NCI-H1048 (cell line): ENCODE measurements at places on chromosomes 5 and 9.

GRCh38 chr9:112028242-112029221 lies 131.9 kb downstream of the UGCG start:
- DNase-seq: no peak

DNA sequence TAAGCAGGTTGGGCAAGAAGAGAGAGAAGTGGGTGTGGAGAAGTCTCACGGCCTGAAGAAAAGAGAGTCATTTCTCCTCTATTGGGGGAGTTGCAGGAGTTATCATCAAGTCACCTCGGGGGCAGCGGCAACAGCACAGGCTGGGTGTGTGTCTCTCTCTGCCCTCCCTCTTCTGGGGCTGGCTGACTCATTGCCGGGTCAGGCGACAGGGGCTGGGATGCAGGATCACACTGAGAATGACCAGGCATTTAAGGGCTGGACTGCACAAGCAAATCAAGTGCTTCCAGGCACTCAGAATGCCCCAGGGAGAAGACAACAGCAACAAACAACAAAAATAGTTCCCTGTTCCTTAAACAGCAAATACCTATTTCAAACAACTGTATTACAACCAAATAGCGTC lies 6.3 kb upstream of the EQTN start:
- DNase-seq: no peak

DNA sequence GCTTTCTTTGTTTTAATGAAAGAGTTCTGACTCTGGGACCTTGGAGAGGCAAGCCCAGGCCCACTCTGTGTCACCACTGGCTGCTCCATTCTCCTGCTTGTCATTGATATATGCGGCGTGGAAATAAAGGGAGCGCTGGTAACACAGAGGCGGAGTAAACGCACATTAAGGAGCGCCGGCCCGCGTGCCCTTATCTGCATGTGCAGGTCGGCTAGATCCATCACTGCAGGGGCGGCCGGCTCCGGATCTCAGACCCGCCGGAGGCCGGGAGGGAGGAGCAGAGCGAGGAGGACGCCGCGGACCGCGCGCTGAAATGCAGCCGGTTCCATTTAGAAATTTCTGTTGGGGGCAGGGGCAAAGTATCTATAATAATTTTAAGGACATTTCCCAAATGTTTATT lies 70.8 kb downstream of the MRPL36 start:
- DNase-seq: no peak

DNA sequence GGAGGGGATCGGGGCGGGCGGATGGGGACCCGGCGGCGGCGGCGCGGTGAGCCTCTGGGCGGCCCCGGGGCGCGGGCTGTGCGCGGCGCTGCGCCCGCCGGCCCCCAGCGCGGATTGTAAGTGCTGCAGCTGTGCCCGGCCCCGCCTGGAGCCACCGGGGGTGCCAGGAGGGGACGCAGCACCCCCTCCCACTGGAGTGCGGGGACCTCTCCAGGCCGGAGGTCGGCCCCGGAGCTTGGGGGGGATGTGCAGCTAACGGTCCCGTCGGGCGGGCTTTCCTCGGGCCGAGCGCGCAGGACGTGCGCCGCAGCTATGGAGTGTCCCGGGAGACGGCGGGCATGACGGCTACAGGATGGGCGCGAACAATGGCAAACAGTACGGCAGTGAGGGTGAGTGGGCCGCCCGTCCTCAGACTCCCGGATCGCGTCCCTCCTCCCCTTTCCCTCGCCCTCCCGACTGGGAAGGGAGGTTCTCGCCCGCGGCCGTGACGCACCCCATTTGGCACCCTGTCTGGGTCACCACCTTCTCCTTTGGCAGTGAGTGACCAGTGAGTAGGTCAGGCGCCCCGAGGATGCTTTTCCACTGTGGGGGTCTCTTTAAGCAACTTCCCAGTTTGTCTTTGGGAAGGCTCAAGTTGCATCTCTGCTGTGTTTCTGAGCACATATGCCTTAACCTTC lies 483 bp downstream of the FBXL7 start:
- DNase-seq: no peak

GRCh38 chr9:136543280-136543679 lies 2.6 kb downstream of the NOTCH1 start:
- no peak for DNase-seq

- DNase-seq: no peak
These were observed 17.7 kb upstream of the IL6ST start for GRCh38 chr5:56012281-56012963.

- DNase-seq: no peak
These were observed 110.3 kb downstream of the SLC12A2 start for GRCh38 chr5:128193665-128194390.

GRCh38 chr9:87657190-87657589 lies 68.7 kb upstream of the CTSL start:
- no peak for DNase-seq

GRCh38 chr5:103867857-103868598 lies 305.4 kb upstream of the NUDT12 start:
- DNase-seq: no peak

- no peak for DNase-seq
These were observed 92.3 kb downstream of the STRBP start for GRCh38 chr9:123175854-123176629.

DNA sequence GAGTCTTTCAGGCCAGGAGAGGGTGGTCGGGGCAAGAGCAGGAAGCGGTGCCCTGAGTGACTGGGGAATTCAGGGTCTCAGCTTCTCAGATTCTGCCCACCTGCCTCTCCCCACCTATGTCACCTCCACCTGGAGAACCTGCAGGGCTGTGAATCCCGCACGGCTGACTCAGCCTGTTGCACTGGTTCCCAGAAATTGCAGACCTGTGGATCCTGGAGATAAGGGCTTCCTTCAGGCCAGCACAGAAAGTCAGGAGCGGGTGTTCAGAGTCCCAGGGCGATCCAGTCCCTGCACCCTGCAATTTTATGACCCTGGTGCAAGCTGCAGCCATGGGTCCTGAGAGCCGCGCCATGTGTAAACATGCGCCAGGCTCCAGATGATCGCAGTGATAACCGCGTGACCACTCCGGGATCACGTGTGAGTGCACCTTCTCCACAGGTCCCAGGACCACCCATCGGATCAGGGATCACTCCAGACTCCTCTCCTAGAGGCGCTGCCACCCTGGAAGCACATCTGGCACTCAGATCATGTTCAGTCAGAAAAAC lies 17.8 kb downstream of the IRX4 start:
- DNase-seq: no peak

GRCh38 chr5:71934322-71934721 lies 173.0 kb upstream of the MAP1B start:
- DNase-seq: no peak

- DNase-seq: no peak
These were observed 488.0 kb upstream of the CYLC2 start for GRCh38 chr9:102507044-102507687.

DNA sequence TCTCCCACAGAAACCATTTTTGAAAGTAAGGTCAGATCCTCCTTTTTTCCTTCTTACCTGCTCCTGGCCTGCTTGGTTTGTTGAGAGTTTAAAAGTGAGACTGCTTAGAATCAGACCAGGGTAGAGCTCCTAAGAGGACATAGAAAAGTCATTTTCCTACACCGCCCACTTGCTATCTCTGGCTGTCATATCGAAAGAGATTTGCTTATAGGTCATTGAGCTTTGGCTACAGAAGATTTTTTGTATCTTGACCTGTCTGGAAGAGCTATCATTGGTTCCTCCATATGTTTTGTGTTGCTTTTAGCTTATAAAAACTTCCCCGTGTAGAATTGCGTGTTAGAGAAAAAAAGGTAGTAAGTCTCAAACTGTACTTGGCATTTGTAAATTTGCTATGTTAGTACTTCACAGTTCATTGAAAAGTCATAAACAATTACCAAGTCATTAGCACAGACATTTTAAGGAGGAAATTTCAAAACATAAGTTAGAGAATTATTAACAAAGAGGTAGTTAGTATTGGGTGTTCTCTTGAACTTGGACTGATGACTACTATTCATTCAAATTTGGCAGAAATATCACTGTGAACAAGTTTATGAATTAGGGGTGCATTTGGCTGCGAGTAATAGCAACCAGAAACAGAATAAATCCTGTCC lies 96.6 kb downstream of the MAN2A1 start:
- DNase-seq: no peak

- no peak for DNase-seq
These were observed 5.5 kb upstream of the NXNL2 start for GRCh38 chr9:88529496-88529895.

GRCh38 chr5:56350597-56351170 lies 117.6 kb upstream of the ANKRD55 start:
- DNase-seq: no peak

- no peak for DNase-seq
These were observed 390.3 kb upstream of the MEF2C start for GRCh38 chr5:89273289-89273688.

DNA sequence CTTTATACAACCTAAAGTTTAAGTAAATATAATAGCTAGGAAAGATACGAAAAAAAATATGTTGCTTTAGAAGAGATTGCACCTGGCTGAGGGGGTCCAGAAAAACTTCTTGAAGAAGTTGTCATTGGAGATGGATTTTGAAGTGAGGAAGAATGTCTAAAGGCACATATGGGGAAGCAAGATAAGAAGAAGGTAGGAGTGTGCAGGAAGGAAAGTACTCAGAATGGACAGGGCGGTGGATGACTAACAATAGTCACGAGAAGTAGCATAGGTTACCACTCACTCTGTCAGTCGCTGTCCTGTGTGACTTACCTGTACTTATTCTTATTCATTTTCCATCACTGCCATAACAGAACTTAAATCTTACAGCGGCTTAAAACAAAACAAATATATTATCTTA lies 251.6 kb downstream of the GRIA1 start:
- DNase-seq: no peak

DNA sequence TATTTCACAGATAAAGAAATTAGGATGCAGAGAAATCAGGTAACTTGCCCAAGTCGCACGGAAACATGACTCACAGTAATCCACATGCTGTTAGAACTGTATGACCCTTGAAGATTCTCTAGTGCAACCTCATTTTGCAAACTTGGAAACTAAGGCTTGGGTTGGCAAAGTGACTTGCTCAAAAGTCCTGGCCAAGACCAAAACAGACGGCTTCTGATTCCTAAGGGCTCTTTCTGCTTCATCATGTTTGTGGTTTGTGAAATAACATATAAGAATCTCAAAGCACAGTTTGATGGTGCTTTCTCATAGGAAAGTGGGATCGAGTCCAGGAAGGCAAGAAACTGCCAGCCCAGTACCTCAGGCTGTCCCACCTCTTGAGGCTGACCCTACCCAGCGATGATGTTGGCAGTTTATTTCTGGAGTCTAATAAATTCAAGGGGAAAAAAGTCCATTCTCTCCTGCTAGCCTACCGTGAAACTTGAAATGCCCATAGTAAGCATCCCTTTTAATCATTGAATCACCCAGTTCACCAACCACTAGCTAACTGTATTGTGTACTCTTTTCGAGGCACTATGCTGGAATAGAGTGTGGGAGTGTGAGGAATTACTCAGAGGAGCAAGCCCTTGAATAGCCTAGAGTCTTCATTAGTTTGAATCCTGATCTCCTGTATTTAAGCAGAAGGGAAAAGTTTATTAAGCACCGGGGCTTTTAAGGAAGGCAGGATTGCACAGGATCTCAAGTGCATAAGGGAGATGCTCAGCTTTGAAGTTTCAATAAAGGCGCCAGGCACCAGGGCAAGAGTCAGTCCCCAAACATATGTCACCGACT lies 14.1 kb downstream of the CAPSL start:
- no peak for DNase-seq

DNA sequence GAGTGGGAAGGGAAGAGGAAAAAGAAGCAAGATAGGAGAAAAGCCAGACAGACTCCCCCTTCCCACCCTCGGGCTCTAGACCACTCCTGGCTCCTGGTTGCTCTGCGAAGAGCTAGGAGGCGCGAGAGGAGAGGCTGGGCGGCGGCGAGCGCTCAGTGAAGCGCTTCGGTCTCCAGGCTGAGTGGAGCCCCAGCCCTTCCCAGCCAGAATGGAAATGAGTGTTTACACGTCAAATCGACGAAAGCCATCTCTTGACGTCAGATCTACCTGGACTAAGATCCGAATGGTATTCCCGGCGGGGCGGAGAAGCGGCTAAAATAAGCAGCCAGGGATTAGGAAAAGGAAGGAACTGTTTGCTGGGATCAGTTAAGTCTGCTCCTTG lies at the start of gene PCSK1:
Gene PCSK1, minus strand, starts transcription at position 183 of the 382 bp plus-strand sequence. CDS start 206 bp downstream, outside the sequence.
- DNase-seq: no peak

GRCh38 chr9:81666123-81666522 lies 23.2 kb downstream of the TLE1 start:
- DNase-seq: no peak

GRCh38 chr5:9622971-9623421 lies 7.2 kb downstream of the TAS2R1 start:
- peak; percentile 7 for DNase-seq

- no peak for DNase-seq
These were observed 227.6 kb upstream of the IRX4 start for GRCh38 chr5:2110137-2110933.

DNA sequence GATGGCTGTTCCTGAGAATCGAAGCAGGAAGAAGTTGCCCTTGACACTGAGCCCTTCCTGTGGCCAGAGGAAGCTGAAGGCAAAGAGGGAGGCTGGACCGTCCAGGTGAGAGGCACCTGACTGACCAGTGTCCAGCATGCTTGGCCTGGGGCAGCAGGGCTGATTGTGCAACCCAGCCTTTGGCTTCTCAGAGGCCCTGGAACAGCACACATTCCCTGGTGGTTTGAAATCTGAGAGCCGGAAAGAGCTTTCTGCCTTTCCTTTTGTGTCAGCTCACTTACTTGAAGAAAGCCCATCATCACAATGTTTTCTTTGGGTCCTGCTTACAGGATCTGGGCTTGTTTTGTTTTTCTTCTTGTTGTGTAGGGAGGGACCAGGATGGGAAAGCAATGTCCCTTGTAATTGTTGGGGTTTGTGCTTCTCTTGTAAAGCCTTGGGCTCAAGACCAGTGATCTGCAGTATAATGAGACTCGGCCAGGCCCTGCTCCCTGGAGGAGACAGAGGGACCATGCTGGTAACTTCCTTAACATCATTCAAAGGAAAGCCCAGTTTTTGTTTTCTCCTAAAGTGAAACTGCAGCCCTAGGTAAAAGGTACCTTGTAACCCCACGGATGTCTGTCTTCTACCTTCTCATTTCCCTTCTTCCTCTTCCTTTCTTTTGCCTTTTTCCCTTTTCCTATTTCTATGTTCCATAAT lies 213.7 kb downstream of the NXNL2 start:
- DNase-seq: no peak

DNA sequence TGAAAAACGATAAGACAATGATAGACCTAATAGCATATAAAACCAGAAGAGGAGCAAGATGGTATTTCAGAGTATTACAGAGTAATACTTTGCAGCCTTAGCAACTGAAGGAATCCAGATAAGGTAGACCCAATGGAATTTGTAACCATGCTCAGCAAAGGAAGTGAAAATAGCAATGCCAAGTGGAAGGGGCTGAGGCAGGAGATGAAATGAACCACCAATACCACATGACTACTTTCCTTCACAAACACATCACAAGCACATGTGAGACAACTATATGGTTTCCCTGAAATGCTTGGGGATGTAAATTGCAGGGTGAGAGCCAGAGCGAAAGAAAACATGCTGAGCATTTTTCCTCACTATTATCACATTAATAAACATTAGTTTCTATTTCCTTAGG lies 79.8 kb upstream of the MELK start:
- no peak for DNase-seq

DNA sequence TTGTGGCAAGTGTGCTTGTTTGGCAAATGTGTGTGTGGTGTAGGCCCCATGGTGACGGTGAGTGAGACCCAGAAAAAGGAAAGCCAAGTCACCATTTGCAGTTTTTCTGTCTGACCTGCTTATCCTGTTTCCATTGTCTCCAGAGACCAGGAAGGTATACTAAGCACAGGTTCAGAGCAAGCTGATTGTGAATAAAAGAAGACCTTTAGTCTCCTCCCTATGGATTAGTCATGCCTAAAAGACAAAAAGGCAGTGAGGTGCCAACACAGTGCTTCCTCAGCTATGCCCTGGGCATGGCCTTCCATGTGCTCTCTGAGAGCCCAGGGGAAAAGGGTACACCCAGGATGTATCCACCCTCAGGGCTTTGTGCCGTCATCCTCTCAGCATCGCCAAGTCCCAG lies 49.2 kb upstream of the SHOC1 start:
- DNase-seq: no peak
